ENCODE measurements at places on chromosomes 12 and 14. TPM values are rescaled to one million over a fixed set of nuclear protein-coding genes. Genes with fewer than 3 reads are reported as not detected.

GRCh38 chr14:91270619-91271018 lies 26.1 kb upstream of the GPR68 start:
- H3K27ac ChIP-seq: no peak overlapping the region
- H3K36me3 ChIP-seq: peaks cover 5% of the 10 kb centered on the region
- H3K27me3 ChIP-seq: no peaks in the 10 kb centered on the region

DNA sequence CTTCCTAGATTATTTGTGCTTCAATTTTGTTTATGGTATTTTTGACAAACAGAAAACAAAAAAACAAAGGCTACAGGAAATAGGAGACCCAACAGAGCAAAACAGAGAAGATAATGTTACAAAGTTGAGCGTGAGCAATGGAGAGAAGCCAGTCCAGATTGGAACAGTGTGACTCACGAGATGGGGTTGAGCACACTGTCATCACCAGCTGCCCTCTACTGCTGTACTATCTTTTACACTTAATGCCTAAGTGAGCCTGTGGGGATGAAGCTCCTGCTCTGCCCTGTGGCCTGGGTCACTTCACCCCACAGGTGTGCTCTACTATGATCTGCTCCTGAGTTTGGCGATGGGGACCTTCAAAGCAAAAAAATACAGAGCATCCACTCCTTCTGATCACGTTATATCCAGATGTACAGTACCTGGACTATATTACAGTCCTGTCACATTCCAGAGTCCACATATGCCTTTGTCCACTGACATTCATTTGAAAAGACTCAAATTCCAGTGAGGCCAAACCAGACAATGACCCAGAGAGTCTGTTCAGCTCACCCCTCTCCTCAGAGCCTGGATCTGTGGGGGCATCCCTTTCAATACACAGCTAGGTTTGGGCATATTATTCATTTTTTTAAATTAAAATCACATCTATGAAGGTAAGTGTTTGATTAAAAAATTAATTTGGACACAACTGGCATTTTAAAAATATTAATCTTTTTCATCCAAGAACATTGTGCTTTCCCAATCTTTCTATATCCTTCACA lies 4.4 kb downstream of the IPO8 start:
- DNase-seq: no peak
- peaks cover 23% of the 10 kb centered on the region for H3K4me1 ChIP-seq
- H3K27me3 ChIP-seq: no peaks in the 10 kb centered on the region
- no peaks in the 10 kb centered on the region for H3K36me3 ChIP-seq

- H3K36me3 ChIP-seq: no peaks in the 10 kb centered on the region
- H3K27me3 ChIP-seq: peaks cover 26% of the 10 kb centered on the region
Measured at GRCh38 chr12:6279256-6279628, 31.2 kb upstream of the PLEKHG6 start.

DNA sequence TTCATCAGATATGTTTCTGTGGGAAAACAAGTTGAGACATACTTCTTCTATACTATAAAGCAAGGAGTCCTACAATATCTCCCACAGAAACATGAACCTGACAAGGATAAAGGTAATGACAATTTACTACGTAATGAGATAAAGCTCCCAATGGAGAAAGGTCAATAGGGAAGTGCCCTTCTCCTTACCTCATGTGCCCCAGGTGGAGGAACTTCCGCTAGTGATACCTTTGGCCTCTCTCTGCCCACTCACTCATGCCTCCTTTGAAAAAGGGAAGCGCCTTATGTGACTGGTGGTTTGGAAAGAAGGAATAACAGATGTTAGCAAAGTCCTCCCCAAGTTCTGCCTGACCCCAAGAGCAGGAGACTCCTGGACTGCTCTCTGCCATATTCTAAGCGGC lies 305.3 kb downstream of the ITPR2 start:
- no peaks in the 10 kb centered on the region for H3K27me3 ChIP-seq
- DNase-seq: no peak

DNA sequence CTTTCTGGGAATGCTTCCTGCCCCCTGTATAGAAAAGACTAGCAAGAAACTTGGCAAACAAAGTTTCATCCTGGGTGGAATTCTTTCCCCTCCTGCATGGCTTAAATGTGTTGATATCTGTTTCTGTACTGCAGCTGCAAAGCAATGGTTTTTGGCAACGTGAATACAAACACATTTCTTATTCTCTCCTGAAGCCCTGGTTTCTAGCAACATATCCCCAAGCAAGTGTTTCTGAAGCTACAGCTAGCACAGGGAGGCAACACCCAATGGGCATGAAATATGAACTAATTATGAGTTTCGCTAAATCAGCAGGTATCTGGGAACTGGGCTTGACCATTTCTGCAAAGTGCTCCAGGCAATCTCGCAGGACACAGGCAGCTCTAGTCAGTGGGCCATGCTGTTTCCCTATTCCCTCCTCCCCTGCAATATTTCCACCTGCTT lies 392.3 kb upstream of the TMPO start:
- H3K36me3 ChIP-seq: no peaks in the 10 kb centered on the region
- no peak for DNase-seq
- H3K27me3 ChIP-seq: peaks cover 2% of the 10 kb centered on the region
- no peak overlapping the region for H3K27ac ChIP-seq
- no peaks in the 10 kb centered on the region for H3K4me1 ChIP-seq

DNA sequence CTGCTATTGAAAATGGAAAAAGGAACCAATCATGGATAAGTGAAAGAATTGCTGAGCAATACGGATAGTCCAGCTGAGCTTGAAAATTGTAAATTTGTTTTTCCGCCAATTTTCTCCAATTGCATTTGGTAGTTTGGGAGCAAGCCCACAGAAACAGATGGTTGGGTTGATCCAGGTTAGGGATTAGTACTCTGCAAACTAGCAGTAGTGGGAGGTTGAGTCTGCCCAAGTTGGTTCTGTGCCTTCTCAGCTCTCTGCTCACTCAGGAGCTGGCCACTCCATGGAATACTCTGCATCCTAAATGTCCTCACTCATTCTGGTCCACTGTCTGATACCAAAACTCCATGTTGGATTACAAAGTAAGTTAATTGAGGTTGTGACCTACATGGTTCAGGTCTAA lies 361.1 kb upstream of the ATP2B1 start:
- no peak for DNase-seq
- no peaks in the 10 kb centered on the region for H3K27me3 ChIP-seq
- H3K4me3 ChIP-seq: no peak overlapping the region
- H3K4me1 ChIP-seq: no peaks in the 10 kb centered on the region
- H3K27ac ChIP-seq: no peak overlapping the region
- no peaks in the 10 kb centered on the region for H3K36me3 ChIP-seq

DNA sequence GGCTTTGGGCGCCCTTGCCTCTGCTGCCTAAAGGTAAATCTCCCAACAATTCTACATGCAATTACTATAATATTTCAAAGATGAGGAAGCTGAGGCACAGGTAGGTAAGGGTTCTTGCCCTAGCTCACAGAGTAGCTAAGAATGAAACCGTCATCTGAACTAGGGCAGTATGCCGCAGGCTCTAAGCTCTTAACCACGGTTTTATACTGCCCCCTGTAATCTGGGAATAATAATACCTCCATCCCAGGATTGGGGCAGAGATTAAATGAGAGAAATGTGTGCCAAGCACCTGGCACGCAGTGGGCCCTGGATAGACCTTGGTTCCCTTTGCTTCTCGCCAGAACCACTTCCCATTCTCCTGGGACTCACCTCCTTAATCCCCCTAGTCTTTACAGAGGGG lies 1.5 kb upstream of the HRK start:
- DNase-seq: peak; percentile 58
- H3K4me1 ChIP-seq: peaks cover 44% of the 10 kb centered on the region
- H3K36me3 ChIP-seq: no peaks in the 10 kb centered on the region
- no peak overlapping the region for H3K4me3 ChIP-seq

TROAP gene
- total RNA-seq: 1.7 TPM

KRT77 gene
- total RNA-seq: not detected

DNA sequence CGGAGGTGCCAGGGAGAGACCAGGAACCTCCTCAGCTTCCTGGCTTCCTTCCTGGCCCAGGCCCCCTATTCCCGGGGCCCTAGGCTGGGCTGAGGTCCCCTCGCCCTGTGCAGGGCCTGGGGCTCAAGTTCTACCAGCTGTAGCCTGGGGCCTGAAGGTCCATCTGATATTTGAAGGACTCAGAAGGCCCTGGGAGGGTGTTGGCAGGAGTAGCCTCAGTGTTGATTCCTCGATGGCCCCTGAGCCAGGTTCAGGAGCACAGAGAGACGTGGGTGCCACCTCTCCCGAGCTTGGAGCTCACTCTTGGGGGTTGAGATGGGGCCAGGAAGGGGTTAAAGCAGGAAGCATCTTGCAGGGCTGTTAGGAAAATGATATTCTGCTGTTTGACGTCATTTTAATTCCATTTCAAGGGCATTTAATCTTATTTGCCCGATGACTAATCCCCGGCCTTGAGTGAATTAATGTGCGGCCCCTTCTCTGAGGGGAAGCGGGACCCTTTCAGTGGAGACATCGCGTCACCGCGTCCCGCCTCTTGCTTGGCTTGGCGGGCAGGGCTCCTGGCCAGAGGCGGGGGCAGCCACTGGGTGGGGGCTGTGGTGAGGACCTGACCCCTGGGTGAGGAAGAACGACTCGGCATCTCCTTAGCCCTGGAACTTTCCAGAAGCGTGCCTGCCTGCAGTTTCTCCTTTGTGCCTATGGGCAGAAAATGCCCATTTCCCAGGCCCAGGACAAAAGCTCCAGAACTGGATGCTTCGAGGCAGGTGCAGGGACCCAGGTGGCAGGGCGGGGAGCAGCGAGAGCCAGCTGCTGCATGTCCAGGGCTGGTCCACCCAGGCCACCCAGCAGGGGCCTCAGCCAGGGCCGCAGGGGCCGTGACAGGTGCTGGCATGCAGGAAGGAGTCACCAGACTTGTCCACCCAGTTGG lies 158.3 kb downstream of the KIF26A start:
- no peaks in the 10 kb centered on the region for H3K4me1 ChIP-seq
- H3K27ac ChIP-seq: no peak overlapping the region
- no peaks in the 10 kb centered on the region for H3K27me3 ChIP-seq

DNA sequence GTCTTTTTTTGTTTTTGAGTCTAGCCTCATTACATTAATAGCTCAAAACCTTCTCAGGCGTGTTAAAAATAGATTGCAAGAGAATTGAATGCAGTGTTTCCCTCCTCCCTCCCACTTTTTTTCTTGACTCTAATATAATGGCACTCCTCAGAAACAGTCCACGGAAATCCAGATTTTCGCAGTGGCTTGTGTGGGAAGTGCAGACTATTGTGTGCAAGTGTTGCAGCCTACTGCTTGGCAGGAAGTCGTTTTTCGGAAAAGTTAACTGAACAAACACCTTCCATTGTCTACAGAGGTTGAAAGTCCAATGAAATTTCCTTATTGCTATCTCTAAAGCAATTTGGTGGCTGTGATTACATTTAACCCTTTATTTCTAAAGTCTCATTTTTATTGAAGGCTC lies 147.9 kb upstream of the E2F7 start:
- no peaks in the 10 kb centered on the region for H3K36me3 ChIP-seq
- H3K27me3 ChIP-seq: no peaks in the 10 kb centered on the region
- H3K27ac ChIP-seq: no peak overlapping the region
- no peaks in the 10 kb centered on the region for H3K4me1 ChIP-seq
- H3K4me3 ChIP-seq: no peak overlapping the region

DNA sequence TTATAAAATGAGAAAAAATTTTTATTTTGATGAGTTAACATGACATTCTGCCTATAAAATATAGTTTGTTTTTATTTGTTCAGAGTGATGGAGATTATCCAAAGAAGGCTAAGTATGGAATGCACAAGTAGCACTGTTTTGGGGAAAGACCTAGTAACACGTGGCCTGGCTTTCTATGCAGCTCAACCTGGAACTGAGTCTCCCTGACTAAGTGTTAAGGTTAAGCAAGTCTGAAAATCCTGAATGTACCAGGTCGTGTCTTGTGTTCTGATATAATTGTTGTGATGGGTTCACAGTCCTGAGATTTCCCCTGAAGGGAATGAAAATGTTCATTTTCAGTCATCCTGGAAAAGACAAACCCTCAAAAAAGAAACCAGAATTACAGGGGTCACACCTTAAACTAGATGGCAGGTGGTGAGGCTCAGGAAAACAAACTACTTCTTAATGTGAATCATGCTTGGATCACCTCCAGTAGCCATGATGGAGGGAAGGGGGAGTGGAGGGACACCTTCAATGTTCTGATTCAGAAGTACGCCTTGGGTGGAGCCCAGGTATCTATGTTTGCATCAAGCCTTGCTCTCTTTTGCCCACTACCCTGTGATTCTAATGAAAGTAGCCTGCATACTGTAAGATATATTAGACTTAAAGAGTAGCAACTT lies 236.8 kb downstream of the ALX1 start:
- DNase-seq: no peak
- H3K27me3 ChIP-seq: no peaks in the 10 kb centered on the region

DNA sequence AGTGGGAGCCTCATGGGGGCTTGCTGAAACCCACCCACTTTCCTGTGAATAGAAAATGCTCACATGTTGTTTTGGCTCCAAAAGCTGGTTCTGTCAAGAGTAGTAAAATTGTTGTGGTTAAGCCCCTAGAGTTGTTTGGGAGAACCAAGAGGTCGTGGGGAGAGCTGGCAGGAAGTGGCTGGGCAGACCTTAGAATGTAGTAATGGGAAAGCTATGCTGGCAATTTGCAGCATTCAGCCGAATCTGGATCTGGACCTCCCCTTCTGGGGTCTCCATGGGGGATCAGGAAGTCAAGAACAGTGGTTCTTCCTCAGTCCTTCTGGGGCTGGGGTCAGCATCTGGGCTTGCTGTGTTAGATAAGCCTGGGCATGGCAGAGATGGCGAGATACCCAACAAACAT lies 150.6 kb upstream of the TBX3 start:
- H3K4me1 ChIP-seq: no peaks in the 10 kb centered on the region
- no peak overlapping the region for H3K4me3 ChIP-seq
- H3K27me3 ChIP-seq: no peaks in the 10 kb centered on the region
- no peaks in the 10 kb centered on the region for H3K36me3 ChIP-seq
- H3K27ac ChIP-seq: no peak overlapping the region

DNA sequence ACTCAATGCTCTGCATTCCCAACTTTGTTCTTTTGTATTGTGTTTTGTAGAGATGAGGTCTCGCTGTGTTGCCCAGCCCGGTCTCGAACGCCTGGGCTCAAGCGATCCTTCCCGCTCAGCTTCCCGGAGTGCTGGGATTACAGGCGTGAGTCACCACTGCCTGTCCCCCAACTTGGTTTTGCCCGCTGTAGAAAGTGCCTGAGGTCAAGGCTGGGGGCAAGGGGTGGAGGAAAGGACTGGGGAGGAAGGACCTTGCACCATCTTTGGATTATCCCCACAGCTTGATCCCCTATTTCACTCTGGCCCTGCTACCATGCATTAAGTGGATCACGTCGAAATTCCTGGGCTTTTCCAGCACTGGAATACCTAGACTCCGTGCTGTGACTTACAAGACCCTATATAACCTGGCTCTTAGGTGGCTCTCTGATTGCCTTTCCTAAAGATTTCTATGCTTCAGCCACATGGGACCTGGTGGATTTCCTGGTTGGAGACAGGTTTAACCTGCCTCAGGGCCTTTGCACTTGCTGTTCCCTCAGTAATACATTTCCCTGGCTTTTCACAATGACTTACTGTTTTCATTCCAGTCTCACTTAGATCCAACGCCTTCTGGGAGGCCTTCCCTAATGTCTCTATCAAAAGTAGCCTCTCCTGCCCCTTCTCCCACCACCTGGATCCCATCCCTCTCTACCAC lies 608 bp upstream of the PIANP start:
- H3K36me3 ChIP-seq: no peaks in the 10 kb centered on the region
- peaks cover 21% of the 10 kb centered on the region for H3K27me3 ChIP-seq
- H3K4me1 ChIP-seq: peaks cover 42% of the 10 kb centered on the region
- no peak for DNase-seq
- no peak overlapping the region for H3K27ac ChIP-seq

- H3K27me3 ChIP-seq: no peaks in the 10 kb centered on the region
- no peak for DNase-seq
- H3K27ac ChIP-seq: no peak overlapping the region
Measured at GRCh38 chr12:57797933-57798332, 15.3 kb downstream of the TSFM start.

CLEC2A gene
- total RNA-seq: not detected

BCL2L2 gene
- total RNA-seq: 12.9 TPM

MEG3 gene
- not detected for total RNA-seq

All from B cell (primary cell).